Uterus (tissue), 4 donors: ENCODE measurements at places on chromosomes 3 and 15. TPM values are rescaled to one million over a fixed set of nuclear protein-coding genes. Genes with fewer than 3 reads are reported as not detected.

The NDN gene
- 76.3 TPM for total RNA-seq

The AP3B2 gene
- 2.2 TPM for total RNA-seq

The B3GNT5 gene
- total RNA-seq: 9.7 TPM

The ZNF502 gene
- 7.7 TPM for total RNA-seq

GRCh38 chr3:99253963-99254355, 352.5 kb upstream of the DCBLD2 start:
- no peak for DNase-seq

DNA sequence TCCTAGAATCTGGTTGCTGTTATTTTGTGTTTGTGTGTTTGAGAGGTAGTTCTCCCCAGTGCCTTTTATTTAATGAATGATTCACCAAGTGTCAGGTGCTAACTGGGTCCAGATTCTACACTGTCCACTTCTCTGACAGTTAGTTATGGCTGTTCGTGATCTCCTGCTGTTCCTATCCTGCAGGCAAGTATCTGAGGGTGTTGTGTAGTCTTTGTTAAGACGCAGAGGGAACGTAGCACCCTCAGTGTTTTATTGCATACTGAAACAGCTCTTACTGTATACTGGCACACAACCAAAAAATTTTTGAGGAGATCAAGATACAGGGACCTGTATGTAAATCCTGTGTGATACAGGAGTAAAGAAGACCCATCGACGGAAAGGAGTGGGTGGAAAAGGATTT, 1271.3 kb downstream of the ROBO1 start:
- DNase-seq: no peak

DNA sequence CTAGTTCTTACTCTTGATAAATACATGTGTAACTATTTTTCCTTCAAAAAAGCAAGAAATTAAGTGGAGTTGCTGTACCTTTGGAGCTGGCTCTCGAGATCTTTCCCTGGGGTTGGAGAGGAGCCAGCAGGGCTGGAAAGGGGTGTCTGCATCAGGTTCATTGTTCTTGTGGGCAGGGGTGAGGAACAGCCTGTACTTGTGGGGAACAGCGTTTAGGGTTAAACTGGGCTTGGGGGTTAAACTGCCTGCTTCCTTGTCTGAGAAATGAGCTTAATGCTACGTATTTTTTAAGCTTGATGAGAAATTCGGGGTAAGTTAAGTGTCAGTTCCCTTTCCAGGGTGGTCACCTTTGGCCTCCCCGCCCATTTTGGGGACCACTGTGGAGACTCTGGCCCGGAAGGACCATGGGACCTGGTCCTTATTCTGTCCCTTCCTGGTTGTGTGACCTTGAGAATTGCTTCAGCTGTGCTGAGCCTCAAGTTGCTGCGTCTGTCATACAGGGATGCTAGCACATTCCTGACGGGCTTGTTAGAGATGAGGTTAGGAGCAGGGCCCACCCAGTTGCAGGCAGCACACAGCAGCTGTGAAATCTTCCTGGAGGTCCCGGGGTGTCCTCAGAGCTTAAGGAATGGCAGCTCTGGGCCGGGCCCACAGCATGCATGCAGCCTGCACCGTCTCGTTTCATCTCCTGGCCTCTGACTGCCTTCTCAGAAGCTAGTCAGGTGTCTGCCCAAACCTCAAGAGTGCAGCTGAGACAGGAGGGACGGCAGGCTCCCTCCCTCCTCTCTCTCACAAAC, 11.6 kb downstream of the H1-8 start:
- no peak for DNase-seq

- no peak for DNase-seq
Measured at GRCh38 chr15:83243634-83244033, 36.0 kb upstream of the HDGFL3 start.

DNA sequence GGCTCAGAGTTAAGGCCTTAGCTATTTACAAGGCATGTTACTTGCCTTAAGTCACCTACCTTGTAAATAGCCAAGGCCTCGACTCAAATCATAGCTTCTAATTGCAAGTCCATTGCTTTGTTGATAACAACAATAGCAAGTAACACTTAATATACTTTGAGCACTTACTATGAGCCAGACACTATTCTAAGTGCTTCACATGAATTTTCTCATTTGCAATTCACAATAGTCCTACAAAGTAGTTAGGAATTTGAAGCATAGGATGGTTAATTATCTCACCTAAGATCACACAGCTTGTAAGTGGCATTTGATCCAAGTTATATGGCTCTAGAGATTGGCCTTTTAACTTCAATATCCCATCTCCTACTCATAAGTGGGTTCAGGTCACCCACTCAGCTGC, 28.4 kb downstream of the SLC9A9 start:
- DNase-seq: no peak

GRCh38 chr3:101351829-101352228, 31.5 kb upstream of the IMPG2 start:
- DNase-seq: no peak

DNA sequence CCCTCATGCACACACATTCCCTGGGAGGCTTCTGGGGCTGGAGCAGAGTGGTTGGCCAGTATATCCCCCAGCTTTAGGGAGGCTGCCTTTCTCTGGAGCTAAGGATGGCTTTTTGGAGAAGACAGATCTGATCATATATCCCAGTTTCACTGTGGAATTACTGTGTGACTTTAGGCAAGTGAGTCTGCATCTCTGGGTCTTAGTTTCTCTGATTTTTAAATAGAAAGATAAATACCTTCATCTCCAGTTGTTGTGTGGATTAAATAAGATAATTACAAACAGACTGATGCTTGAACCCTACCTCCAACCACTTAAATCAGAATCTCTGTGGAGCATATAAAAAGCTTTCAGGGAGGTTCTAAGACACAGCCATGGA, 11.1 kb upstream of the WNT7A start:
- DNase-seq: no peak

- no peak for DNase-seq
Measured at GRCh38 chr15:58686286-58686685, 63.2 kb downstream of the ADAM10 start.

DNA sequence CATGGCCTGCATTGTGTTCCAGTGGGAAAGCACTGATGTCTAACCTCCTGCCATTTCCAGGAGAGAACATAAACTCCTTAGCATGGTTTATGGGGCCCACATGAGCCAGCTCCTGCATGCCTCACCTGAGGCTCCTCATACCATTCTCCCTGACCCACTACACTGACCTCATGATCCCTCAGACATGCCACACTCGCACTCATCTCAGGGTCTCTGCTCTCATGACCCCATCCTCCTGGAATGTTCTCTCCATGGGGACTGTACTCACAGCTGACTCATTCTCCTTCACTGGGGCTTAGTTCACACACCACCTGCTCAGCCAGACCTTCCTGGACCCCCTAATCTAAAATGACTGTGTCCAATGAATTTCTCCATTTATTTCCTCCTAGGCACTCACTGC, 4.0 kb upstream of the LMCD1 start:
- DNase-seq: no peak

GRCh38 chr15:74037171-74038117, 42.9 kb downstream of the PML start:
- DNase-seq: no peak

- no peak for DNase-seq
Measured at GRCh38 chr15:25508369-25509002, 69.7 kb upstream of the UBE3A start.

DNA sequence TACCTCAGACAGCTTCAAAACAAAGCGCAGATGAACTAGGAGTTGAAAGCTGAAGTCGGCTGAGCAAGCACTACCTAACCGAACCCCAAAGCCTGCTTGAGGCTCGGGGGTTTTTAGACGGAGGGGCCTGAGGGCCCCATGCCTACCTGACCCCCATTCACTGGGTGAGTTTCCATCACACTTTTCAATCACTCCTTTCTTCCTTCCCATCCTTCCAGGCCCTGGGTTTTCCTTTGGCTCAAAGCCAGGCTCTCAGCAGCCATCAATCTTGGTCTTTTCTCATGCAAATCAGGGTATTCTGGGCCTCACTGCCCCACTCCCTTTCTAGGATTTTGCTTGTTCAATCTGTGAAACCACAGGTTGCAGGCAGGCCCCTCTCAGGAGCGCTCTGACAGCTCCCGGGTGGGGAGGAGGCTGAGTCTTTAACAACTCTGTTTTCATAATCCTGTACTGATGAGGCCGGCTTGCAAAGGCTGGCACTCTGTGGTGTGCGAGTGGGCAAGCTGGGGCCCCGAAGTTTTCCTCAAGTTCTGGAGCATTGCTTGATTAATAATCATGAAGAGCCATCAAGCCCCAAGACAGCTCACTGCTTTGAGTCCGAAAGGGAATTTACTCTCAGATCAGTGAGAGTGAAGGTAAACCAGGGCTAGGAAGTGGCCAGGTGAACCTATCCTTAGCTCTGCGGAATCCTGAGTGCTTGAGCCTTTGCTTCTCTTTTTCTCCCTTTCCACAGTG, 97.6 kb downstream of the FRMD4B start:
- no peak for DNase-seq

GRCh38 chr3:26256224-26256623, 366.3 kb upstream of the LRRC3B start:
- DNase-seq: no peak
